ENCODE measurements at places on chromosomes 7 and 10.

DNA sequence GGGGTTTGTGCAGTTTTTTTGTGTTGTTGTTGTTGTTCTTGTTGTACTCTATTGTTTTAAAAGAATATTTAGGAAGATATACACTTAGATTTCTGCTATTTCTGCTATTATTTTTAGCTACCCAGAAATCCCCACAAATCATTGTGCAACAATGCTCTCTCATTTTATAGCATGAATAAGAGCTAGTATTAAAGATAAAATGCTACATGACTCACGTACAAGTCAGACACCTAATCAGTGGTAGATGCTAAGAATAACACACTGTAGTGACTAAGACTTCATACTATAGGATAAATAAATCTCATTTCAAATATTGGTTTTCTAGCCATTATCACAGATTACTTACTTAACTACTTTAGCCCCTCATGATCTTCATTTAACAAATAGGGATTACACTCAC lies 920.5 kb downstream of the KCNMA1 start:
- no peak for DNase-seq

- DNase-seq = no peak
These were observed 187.6 kb upstream of the KLF14 start for GRCh38 chr7:130921391-130922180.

DNA sequence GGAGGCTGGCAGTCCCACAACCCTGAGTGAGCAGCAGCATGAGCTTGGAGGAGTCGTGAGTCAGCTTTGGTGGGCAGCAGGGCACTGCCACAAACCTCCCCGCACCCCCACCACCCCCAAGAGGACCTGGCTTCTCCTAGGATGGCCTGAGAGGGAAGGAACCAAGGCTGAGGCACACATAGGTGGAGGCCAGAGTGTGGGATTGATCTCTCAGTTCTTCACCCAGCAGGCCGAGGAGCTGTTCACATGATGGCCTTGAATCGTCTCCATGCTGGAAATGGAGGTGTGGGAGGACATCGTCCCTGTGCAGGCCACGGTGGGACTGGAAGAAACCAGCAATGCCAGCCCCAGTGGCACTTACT lies 17.4 kb upstream of the GDF10 start:
- no peak for DNase-seq

- no peak for DNase-seq
These were observed 18.8 kb downstream of the KLF6 start for GRCh38 chr10:3766046-3766756.

DNA sequence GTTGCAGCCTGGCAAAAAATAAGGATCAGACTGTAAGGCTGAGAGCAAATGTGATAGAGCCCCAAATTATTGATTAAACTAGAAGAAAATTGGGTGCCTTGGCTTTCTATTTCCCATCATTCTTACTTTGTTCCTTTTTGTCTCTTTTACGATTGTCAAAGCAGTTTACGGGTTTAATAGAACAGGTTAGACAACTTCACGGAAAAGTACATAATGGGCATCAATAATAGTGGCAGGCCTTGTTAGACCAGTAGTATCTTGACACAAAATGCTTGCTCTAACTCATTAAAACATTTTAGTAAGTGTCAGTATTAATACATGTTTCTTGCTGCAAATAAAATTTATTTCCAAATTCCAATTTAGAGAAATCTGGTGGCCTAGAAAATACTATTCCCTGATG lies 14.5 kb upstream of the GGCT start:
- no peak for DNase-seq

DNA sequence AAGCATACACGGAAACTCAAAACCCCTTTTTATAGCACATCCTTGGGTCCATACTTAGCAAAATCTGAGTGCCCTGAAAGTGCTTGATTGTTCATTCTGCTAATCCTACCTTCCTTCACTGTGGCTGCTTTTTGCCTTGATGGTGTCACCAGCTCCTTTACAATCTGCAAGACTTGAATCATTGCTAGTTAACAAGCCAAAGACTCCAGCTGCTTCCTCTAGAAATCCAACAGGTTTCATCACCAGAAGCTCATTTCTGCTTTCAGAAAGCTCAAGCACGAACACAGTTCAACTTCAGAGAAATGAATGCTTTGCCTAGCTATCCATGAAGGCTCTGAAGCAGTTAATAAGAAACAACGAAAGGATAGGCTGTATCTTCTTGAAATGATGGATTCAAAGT lies 38.0 kb downstream of the USP6NL start:
- DNase-seq = no peak
